Osteoblast (primary cell): ENCODE measurements at places on chromosomes 5 and 9. TPM values are rescaled to one million over a fixed set of nuclear protein-coding genes. Genes with fewer than 3 reads are reported as not detected.
A peak's percentile ranks its signal among the peaks of the same experiment; 100 is the strongest.

GRCh38 chr9:131516100-131516499 lies 13.4 kb downstream of the POMT1 start:
- DNase-seq: no peak

DNA sequence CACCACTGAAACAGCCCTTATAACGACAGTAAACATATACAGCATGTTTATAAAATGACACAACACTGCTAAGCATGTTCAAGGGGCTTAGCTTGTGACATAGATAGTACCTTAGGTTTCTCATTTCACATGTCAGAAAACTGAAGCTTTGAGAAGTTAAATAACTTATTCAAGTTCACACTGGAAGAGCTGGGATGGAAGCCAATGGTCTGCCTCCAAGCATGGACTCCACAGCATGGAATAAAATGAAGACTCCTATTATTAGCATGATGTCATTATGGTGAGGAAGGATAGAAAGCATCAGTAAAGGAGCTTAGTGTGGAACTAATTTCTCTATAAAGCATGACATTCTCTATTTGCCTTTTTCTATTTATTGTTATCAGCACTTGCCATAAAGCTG lies 316.7 kb downstream of the PLK2 start:
- no peak for DNase-seq

Gene GLRX
- 59.0 and 77.2 TPM in 2 replicates for total RNA-seq

GRCh38 chr9:4490705-4491625 lies 697 bp downstream of the SLC1A1 start:
- peak; percentile 49 for DNase-seq

Gene CTNND2
- total RNA-seq: not detected in 2 replicates

- DNase-seq: no peak
These were observed 213.1 kb downstream of the RFK start for GRCh38 chr9:76181020-76181641.

Gene SRD5A1
- 8.8 and 9.4 TPM in 2 replicates for total RNA-seq

DNA sequence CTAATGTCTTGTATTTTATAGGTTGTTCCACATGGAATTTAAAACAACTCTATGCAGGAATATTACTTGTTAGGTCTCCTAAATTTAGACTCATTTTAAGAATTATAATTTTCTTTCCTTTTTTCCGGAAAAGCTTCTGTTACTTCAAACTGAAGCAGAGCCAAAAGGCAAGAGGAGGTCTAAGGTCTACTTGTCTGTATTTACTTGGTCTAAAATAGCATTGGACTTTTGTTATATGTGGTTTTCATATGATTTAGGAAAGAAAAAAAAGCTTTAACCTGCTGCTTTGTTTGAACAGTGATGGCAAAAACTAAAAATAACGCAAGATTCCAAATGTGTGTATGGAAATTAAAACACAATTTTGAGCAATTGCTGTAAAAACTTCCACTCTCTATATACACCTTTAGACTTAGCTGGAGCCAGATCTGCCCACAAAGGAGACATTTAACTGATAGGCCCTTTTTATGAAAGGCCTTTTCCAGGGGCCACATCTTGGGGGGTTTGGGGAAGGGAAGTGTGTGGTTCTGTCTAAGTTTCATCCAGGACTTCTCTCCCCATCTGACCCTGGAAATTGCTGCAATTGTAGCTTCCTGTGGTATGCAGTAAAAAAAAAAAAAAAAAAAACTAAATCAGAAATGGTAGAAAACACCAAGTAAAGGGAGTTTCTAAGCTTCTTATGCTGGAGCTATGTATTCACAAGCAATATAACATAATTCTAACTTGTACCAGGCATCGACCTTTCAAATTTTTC lies 307.7 kb upstream of the MEF2C start:
- no peak for DNase-seq

Gene IRF1
- 19.7 and 22.1 TPM in 2 replicates for total RNA-seq

Gene C9orf50
- under 0.01 and 0.36 TPM in 2 replicates for total RNA-seq

DNA sequence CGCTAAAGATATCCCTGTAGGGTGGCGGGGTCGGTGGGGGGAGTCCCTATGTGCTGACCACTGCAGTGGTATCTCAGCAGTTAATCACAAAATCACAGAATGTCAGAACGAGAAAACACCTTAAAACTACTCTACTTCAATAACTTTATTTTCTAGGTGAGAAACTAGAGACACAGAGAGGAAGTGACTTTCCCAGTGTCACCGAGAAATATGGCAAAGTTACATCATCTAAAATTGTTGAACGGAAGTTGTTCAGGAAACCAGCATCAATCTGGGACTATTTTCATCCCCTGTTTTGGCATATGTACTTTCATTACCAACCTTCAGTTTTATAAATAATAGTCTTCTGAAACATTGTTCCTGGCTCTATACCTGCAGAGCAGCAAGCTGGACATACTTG lies 384.0 kb downstream of the SPOCK1 start:
- no peak for DNase-seq

Gene NR5A1
- not detected in 2 replicates for total RNA-seq

DNA sequence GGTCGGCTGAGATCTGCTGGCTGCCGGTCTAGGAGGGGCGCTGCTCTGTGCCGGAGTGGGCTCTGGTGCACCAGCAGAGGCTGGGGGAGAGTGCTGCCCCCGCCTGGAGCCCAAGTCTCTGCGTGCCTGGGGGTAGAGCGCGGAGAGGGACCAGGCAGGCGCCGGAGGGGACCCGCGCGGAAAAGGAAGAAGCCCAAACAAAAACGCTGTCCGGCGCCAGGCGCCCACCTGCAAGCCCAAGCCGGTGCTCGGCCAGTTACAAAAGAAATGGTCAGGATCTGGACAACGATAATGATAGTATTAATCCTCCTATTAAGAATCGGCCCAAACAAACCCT lies 571 bp upstream of the S1PR3 start:
- no peak for DNase-seq

GRCh38 chr9:35842020-35842745 lies 13.2 kb downstream of the TMEM8B start:
- no peak for DNase-seq

- DNase-seq: no peak
These were observed 115.3 kb downstream of the RFX3 start for GRCh38 chr9:3410461-3410860.

DNA sequence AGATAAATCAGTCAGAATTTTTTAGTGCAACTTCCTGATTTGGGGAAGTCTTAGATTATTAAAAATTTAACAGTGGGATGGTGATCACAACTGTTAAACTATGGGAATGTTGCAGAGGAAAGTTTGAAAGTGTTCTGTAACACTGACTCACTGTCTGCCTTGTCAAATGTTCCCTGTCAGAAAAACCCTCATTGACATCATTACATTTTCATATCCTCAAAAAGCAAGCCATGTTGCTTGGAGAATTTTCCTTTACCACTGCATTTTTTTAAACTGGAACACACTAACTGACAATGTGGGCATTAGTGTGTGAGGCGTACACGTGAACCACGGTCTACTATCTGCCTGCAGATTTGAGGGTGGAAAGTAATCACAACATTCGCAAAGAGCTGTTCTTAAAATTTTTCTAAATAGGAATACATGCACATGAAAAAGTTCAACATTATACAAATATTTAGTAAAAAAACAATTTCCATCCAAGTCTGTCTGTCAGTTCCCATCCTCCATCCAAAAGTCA lies 28.6 kb upstream of the IL7R start:
- DNase-seq: no peak
